ENCODE measurements at places on chromosomes 4 and X. TPM values are rescaled to one million over a fixed set of nuclear protein-coding genes. Genes with fewer than 3 reads are reported as not detected.

DNA sequence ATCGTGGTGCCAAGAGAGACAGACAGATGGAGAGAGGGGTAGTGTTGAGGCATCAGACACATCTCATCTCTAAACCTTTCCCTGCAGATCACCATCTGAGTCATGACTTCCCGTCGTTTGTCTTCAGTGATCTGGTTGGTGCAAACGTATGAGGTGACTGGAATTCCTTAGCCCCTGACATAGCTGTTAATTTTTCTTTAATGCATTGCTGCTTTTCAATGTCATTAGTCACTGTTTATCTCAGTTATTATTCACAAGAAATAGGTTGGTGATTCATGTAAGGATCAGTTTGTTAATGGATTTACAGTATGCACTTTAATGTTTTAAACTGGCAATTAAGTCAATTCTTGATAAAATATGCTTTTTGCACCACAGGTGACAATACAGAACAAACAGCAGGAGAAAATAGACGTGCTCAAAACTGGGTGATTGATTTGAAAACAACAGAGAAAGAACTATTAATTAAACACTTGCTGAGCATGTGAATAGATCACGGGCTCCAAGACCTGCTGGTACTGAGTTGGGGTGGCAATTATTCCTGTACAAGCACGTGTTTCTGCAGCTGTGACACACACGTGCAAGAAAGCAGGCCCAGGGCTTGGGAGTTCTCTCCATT lies 1.3 kb upstream of the TMEM154 start:
- DNase-seq, result no peak

- DNase-seq, result no peak
These were observed 41.8 kb upstream of the HS3ST1 start for GRCh38 chr4:11470438-11471045.

GRCh38 chr4:153798420-153798819 lies 9.5 kb upstream of the SFRP2 start:
- no peak for DNase-seq

- no peak for DNase-seq
These were observed 156.5 kb upstream of the ATP6AP2 start for GRCh38 chrX:40424259-40424658.

- no peak for DNase-seq
These were observed 13.2 kb downstream of the GALNT7 start for GRCh38 chr4:173181848-173182247.

- DNase-seq, result no peak
These were observed 102.4 kb downstream of the CLNK start for GRCh38 chr4:10582059-10582686.

DNA sequence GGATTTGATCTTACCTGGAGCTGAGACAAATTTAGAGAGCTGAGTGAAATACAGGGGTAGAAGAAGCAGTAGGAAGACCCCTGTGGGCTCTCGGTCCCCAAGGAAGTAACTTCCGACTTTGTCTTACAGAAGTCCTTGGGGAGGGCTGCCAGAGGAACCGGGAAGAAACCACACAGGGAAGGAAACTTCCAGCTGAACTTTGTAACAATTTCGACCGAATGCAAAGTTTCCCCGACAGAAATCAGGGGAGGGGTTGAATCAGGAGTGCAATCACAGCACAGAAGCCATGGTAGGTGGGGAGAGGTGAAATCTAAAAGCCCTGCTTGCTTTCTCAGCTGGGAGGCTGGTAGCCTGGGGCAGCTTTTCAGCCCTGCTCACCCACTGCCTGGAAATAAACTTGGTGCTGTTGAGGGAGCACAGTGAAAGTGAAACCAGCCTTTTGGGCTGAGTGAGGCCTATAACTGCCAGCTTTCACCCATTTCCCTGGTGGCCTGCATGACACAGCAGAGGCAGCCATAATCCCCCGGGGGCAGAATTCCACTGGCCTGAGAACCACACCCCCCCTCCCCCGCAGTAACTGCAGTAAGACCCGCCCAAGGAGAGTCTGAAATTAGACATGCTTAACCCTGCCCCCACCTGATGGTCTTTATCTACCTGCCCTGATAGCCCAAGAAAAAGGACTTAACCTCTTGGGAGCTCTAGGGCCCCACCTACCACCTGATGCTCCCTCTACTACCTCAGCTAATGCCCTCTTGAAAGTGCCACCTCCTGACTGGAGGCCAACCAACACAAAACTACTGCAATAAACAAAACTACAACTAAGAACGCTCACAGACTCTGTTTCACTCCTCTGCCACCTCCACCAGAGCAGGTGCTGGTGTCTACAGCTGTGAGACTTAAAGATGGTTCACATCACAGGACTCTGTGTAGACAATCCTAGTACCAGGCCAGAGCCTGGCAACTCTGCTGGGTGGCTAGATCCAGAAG lies 248.2 kb downstream of the PARM1 start:
- DNase-seq, result no peak

DNA sequence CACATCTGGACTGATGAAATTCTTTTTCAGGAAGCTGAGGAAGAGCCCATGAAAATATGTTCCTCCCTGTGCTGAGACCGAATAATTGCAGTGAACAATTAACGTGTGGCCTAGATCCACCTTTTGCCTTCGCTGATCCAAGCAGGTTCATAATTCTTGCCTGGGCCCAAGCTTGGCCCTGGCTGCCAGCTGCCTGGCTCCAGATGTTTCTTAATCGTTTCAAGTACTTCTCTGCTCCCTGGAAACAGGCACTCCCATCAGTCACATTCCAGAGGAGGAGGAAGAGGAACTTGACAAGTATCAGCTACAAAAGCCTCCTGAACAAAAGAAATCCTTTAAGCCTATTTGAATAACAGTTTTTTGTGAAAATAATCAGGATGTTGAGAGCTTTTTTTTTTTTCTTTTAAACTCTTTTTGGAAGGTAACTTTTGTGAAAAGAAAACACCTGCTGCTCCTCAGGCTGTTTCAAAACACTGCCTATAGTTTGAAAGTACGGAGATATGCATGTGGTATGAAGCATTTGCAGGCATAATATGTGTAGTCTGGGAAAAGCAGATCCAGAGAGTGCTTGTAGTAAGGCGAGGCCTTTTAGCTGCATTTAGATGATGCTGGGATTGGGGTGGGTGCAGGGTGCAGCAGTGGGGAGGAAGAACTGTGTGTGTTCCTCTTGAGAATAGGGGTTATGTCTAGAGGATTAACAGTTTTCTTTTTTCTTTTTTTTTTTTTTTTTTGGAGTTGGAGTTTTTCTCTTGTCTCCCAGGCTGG lies 154.4 kb downstream of the PTTG2 start:
- no peak for DNase-seq

DNA sequence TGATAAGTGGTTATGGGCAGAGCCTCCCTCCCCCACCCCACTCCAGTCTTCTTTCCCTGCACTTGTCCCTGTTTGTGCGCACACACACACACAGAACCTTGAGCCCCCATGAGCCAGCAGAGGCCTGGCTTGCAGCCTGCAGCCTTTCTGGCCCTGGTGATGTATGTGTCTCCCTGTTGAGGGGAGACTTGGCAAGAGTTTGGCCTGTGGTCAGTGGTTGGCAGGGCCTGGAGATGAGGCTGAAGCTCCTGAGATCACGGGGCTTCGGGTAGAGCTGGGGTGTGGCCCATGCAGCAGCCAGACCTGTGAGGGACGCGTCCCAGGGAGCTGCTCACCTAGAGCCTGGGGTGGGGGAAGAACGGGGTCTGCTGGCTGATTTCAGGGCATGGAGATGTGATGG lies 2.3 kb downstream of the GPR173 start:
- DNase-seq, result no peak

DNA sequence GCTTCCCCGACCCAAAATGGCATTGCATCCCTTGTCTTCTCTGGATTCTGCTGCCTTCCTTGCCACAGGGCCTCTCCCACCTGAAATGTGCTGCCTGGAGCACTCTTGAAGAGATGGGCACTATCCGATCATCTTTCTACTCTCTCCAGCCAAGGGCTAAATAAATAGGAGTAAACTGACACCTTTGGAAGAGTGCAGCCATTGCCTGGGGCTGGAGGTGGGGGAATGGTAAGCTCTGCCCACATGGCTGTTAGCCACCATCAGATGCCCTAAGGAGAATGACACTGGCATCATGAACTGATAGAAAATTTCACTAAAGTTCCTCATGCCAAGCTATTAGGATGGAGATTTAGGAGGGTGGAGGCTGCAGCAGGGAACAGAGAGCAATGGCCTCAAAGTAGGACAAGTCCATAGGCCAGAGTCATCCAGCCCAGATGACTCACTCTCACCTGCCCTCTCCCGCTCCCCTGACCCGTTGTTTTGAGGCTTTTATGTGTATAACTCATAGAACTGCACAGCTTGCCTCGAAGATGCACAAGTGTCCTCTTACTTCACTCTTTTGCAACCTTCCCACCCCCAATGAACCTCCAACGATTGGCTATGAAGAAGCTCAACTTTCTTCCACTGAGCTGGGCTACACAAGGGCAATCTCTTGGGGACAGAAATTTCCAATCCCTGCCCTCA lies 822 bp upstream of the PFKFB1 start:
- no peak for DNase-seq

DNA sequence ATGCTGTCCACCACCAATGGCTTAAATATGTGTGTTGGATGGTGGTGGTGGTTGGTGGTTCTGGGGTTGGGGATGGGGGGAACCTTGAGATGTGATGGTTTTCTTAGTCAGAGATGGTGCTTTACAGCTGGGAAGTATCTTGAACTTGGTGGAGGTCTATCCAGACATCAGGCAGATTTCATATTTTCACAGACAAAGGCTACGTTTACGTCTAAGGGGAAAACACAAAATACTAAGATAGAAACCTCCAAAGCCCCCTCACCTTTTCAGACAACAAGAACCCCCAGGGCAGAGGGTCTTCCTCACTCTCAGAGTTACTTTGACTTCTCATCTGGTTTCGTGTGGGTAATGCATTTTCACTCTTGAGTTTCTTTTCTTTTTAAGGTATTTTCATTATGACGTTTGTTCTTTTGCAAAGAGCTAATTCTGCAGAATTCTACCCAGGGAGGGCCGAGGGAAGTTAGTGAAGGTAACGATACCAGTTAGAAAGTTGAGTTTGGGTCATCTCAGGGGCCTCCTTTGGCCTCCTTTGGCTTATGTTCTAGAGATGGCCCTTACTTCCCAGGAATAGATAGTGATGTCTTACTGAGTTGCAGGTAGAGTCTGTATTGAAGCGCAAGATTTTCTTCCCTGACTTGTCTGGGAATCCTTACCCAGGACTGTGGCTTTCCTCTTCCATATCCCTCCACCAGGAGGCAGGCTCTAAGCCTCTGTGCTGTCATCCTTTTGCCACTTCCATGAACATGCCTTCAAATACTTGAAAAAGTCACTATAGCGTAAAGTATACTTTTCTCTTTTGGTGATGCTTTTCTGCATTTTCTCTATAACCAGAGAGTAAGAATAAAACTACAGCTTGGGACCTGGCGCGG lies 31.9 kb downstream of the RHOH start:
- DNase-seq, result no peak

DNA sequence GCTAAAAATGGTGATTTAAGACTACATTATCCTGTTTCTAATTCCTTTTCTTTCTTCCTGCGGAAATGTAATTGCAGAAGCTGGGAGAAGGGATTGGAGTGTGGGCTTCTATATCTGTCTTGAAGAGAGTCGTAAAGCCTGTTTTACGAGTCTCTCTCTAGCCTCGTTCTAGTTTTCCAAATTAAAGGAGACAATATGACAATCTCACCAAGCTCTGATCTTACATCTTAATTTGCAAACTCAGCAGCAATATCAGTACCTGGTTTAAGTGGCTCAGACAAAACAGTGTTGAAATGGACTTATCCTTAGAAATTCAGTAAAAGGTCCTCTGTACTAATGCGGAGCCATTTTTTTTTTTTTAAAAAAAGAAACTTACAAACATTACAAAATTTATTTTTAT lies 349.5 kb upstream of the HAND2 start:
- DNase-seq, result no peak

DNA sequence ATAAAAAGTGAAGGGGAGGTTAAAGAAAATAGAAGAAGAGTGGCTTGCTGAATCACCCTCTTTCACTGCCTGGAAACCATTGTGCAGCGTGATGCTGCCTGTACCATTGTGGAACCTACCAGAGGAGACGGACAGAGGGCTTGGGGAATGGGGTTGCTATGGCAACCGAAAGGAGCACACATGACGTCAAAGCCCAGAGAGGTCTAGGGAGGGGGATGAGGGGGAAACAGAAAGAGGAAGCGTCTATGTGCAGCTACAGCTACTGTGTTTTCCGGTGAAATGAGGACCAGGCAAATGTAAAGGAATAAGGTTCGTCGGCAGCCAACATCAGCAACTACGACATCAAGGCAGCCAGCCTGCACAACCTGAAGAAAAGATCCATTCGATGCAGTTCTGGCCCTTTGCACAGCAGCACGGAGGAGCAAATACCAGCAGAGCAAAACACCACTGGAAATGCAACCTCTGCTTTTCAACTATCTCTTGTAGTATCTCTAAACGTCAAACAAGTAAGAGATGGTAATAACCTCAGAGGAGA lies at the start of gene MAPK10:
MAPK10 (minus strand) TSS at position 110 of the 535 bp plus-strand sequence.
- DNase-seq, result no peak

DNA sequence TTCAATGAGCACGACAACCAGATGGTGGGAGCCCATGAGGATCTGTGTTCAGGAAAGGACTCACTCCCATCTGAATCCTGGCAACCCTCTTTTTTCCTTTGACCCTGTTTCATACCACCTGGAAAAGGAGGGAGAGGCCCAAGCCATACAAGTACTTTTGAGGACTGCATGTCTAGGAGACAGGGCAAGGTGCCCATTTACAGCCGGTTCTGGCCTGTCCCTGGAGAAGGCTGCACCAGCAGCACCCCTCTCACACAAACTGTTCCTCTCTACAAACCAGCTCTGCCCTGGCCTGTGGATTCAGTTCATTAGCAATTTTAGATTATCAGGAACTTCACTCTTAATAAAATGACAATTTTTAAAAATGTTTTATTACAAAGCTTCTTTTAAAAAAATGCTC lies 57.5 kb downstream of the HADH start:
- no peak for DNase-seq

- no peak for DNase-seq
These were observed 73.6 kb downstream of the SNX25 start for GRCh38 chr4:185282968-185283367.

DNA sequence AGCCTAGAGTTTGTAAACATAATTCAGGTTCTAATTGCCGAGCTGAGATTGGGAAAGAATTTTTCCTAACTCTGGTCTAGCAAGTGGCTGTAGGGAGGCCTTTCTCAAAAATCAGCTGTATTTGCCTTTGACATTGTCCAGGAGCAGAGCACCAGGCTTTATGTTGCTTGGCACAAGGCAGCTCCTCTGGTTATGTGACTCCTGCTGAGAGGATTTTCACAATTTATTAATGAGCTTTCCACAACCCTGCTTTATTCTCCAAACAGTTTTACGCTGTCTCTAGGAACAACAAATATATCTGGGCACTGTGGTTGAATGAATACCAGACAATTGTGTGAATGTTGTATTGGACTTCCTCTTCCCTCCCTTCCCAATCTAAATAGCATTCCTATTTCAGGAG lies 14.9 kb downstream of the LSM6 start:
- no peak for DNase-seq

Gene AFP
- 1.3 TPM for total RNA-seq

Gene ALB
- not detected for total RNA-seq

Gene EVC2
- 2.8 TPM for total RNA-seq

Gene MAGED4
- total RNA-seq, result 119 TPM

Gene PAGE4
- total RNA-seq, result not detected

Gene ERAS
- total RNA-seq, result not detected

Gene RAI2
- 0.87 TPM for total RNA-seq

Gene TMPRSS11F
- not detected for total RNA-seq
